Epithelial cell of proximal tubule (primary cell): ENCODE measurements at places on chromosomes 3 and 15. TPM values are rescaled to one million over a fixed set of nuclear protein-coding genes. Genes with fewer than 3 reads are reported as not detected.

DNA sequence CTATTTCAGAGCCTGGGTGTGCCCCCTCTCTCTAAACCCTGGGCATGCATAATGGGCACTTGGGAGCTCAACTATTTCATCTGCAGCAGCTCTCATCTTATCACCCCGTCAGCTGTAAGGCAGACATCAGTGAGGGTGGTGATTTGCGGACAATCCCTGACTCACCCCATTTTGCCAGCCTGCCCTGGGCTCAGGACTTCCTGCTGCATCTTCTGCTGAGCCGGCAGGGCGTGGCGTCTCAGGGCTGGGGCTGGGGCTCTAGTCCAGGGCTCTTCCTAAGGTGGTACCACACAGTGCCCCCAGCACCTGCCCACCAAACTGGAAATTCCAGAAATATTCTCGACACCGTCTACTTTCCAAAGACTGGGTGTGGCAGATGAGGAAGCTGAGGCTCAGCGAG is 925 bp upstream of the PSTPIP1 start:
- no peak for DNase-seq

DNA sequence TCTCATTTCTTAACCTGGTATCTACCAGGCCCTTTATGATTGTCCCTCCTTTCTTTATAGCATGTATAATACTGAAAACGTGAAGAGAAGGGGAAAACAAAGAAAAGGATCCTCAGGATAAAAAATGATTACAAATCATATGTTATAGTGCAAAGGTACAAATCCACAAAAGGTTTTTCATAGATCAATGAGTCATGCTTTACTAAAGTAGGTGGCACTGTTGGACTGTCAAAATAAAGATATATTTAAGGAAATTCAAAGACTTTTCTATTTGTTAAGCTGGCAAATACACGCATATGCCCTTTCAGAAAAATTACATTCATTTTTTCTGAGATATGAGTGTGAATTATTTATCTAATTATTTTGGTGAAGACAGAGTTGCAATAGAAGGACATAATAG is 151.6 kb downstream of the CADM2 start:
- no peak for DNase-seq

DNA sequence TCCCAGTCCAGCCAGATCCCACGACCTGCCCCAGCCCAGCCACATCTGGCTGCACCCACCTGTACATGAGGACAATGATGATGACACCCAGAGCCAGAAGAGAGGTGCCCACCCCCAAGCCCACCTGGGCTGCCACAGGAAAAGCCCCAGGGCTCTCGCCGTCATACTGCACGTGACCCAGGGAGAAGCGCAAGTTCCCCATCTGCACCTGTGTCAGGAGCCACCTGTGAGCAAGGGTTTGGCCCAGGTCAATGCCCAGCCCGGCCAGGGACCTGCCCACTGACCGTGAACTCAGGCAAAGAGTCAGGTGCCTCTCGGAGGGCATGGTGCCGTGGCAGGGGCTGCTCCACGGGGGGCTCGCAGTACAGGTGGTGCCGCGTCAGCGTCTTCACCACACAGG is 16.3 kb downstream of the PLXNB1 start:
- no peak for DNase-seq

TPRG1 gene
- not detected in 2 replicates for total RNA-seq

DNA sequence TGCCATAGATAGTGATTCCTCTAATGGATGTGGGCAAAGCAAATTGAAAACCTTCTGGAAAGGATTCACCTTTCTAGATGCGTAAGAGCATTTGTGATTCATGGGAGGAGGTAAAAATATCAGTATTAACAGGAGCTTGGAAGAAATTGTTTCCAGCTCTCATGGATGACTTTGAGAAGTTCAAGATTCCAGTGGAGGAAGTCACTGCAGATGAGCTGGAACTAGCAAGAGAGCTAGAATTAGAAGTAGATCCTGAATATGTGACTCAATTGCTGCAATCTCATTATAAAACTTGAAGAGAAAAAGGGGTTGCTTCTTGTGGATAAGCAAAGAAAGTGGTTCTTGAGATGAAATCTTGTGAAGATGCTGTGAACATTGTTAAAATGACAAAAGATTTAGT is 88.0 kb upstream of the ACKR4 start:
- no peak for DNase-seq

GRCh38 chr3:188233320-188233719 is 79.4 kb downstream of the LPP start:
- no peak for DNase-seq

DNA sequence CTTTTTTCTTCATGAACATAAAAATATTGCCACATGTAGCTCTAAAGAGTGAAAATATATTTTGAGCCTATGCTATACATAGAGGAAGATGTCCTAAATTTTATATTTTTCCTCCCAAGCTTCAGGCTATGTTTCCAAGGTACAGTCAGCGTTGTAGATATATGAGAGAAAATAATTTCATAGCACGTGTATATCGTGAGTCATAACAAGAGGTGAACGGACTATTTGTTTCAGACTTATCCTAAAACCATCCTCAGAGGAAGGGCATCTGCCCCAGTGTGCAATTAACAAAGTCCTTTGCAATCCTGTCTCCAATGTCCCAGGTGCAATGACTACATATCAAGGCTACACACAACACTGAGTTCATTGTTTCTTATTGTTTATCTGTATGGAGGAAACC is 177.3 kb upstream of the ARRDC4 start:
- no peak for DNase-seq

- no peak for DNase-seq
Measured at GRCh38 chr3:173770796-173771573, 373.4 kb downstream of the NLGN1 start.

DNA sequence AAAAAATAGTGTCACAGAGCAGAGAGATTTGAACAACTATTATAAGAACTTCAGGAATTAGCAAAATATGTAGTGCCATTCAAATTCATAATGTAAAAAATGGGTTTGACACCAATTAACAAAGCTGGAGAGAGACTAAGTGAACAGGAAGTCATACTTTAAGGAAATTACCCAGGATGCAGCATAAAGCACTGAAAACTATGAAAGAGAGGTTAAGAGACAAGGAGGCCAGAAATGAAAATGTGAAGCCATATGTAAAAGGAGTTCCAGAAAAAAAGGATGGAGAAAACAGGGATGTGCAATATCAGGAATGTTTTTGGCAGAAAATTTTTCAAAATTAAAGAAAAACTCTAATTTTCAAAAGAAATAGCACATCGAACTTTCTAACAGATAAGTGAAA is 57.6 kb downstream of the SLCO2A1 start:
- DNase-seq, result no peak

DNA sequence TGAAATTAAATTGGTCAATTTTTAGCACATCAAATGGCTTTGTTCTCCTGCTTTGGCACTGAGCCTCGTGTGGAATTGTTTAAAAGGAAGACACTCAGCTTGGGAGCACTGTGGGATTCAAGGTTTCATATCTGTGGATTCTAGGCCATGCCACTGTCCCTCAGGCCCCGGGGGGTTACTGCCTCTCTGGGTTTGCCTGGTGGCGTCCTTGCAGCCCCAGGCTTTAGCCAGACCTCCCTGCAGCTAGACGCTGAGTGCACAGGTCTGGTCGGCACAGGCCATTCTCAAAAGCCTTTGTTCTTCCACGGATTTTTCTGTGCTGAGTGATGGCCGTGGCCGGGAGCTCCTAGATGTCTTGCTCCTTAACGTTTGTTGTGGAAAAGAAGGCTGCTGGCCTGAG is 76.2 kb downstream of the CACNA2D3 start:
- DNase-seq, result no peak

DNA sequence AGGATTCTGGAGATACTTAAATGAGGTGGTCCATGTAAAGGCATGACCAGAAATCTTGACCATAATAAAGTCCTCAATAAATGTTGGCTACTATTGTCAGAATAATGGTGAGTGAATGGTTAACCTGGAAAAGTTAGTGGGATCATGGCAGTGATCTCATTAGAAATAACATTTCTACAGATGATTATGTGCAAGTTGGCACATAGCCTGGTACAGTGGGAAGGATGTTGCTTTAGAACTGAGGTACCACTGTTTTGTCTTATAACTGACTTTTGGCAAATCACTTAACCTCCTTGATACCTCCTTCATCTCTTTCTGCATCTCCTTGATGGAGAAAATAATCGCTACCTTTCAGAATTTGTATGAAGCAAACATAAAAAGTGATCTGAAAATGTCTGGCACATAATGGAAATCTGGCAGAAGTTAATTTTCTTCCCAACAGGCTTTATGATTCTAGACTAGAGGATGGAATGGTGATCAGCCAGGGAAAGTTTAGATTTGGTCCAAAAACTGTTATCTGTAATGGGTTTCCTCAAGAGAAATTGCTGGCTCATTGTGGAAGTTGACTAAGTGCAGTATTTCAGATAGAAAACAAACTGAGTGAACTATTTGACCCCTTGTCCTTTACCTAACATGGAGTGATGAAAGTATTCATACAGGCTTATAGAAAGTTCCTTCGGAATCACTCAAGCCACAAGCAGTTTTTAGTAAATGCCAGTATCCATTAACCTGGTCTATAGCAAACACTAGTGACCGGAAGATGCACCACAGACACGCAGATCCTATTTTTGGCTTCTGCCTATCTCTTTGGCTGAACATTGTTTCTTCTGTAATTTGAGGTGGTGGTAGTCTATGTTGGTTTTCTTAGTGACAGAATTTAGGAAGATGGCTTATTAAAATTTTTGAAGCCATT is 449.6 kb upstream of the TGFBR2 start:
- no peak for DNase-seq

DZIP3 gene
- total RNA-seq, result 5.9 and 6.3 TPM in 2 replicates

- no peak for DNase-seq
Measured at GRCh38 chr3:21745966-21746365, 5.0 kb downstream of the ZNF385D start.

DNA sequence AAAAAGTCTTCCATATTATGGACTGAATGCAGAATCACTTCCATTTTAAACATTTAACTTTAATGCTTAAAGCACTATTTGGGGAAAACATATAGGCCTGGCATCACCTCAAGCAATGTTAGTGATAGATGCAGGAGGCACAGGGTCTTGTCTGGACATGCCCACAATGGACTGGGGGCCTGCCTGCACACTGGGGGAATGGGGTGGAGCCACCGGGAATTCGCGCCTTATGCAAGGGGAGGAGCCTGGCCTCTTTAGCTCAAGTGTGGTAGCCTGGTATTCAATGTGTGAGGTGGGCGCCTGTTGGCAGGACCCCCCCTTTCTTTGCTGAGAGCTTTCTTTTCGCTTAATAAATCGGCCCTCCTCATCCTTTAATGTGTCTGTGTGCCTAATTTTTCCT is 29.9 kb downstream of the ACKR4 start:
- DNase-seq, result no peak

DNA sequence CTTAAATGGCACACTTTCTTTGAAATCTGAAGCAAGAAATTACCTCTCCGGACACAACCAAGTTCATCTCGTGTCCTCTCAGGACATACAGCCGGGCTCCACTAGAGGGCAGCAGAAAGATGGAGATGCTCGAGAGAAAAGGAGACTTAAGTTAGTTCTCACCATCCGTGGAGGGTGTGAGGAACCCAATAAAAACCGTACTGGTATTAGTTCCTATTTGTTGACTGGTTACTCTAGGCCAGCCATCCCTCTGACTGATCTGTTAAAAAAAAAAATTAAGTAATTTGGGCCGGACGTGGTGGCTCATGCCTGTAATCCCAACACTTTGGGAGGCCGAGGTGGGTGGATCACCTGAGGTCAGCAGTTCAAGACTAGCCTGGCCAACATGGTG is 7.9 kb upstream of the CYP11A1 start:
- no peak for DNase-seq

LSAMP gene
- total RNA-seq, result 0.87 and 5.1 TPM in 2 replicates

DNA sequence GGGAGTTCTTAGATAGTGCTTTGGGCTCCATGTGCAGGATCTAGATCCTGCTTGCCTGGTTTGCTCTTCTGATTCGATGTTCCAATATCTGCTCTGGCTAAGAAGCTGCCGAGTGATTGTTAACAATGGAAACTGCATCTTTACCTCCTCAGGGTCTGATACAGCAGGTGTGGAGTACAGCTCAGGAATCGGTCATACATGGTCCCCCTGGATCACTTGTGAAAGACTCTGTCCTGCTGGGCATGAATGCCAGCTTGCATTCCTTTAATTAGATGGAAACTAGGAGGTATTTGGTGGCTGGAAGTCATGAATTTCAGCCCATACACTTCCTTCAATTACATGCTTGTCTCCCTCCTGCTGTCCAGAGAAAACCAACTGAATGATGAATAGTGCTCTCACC is 95.3 kb downstream of the CHRNA7 start:
- no peak for DNase-seq
